ENCODE measurements at places on chromosomes 1 and 21.

- no peak for DNase-seq
Measured at GRCh38 chr1:64041371-64042131, 161.9 kb upstream of the UBE2U start.

GRCh38 chr21:32463367-32463766 is 50.9 kb downstream of the EVA1C start:
- DNase-seq, result no peak

- DNase-seq, result no peak
Measured at GRCh38 chr1:95034506-95034905, 38.2 kb downstream of the ALG14 start.

DNA sequence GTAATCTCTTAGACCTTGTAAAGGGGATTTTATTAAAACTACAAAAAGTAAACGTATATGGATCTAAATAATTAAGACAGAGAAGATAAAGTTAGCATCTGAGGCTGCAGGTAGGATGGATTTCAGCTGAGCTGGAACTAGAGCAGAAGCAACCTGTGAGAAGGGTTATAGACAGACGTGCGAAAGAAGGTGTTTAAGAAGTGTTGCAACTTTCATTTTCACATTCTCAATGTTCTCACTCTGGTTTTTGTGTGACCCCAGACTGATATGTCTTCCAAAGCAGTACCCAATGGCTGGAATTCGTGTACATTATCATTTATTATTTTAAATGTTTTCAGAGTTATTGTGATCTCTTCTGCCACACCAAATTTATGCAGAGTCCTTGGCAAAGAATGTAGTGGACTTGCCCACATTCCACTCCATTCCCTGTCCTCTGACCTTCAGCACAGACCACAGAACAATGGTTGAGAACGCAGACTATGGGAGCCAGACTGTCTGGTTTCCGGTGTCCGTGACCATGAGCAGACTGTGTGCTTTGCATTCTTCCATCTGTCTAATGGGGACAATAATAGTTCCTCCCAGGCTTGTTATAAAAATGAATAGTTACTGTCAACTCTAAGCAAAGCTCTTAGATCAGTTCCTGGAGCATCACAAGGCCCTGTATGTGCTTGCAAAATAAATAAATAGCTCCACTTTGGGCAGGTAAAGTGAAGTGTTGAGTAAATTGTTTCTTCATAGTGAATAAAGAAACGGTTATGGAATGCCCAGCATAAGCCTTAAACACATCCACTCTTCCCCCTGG is 140.6 kb upstream of the SAMSN1 start:
- no peak for DNase-seq

DNA sequence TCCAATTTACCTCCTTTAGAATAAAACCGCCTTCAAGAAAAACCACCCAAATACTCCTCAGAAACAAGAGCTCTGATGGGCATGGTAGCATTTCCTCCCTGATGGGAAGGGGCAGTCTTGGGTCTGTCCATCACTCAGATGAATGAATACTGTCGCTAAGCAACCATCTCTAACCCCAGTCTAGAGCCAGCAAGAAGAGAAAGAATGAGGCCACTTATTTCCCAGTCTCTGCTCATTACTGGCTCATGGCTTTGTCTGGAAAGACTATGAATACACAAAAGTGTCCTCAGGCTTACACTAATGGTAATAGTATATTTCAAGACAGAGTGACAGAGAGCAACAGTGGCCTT is 51.0 kb upstream of the F3 start:
- DNase-seq, result no peak

DNA sequence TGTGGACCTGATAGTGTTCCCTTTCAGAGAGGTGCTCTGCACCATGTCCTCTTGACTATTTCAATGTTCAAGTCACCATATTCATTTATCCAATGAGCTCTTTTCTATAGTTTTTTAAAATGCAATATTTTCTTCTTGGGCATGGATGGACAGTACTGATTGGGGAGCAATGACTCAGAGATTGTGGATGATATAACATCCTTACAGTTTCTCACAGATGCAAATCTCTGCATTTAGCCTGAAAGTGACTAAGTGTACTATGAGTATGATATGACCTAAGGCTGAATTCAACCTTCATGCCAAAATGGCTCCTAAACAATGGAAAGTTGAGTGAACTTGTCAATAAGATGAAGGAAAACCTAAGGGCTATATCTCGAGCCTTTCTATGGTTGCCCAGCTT is 36.5 kb downstream of the C4BPA start:
- DNase-seq, result no peak

- no peak for DNase-seq
Measured at GRCh38 chr1:218284377-218284916, 646 bp upstream of the RRP15 start.

DNA sequence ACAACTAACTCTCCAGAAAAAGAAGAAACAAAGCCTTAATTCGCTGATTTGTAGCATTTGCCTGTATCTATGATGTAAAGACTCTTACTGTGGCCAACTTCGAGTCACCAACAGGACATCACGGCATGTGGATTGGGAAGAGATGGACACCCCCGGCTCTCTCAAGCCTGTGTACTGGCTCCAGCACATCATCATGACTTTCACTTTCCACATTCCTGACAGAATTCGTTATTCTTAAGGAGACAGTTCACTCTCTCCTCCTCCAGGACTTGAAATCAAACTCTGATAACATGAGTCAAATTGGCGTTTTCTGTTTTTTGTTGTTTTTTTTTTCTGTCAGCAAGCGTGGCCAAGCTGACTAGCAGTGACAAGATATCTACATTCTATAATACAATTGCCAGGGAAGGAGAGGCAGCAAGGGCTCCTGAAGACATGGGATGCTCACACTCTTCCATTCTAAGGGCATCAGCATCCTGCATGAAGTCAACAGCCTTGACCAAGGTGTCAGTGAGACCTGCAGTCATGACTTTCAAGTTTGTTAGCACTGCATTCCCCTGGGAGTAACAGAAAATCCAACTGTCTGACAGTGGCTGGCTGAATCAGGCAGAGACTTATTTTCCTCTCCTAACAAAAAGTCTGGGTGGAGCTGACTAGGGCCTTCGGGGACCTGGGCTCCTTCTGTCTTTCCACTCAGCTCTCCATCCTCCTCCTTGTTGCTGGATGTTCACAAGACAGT is 13.3 kb upstream of the TRAF3IP3 start:
- no peak for DNase-seq

- no peak for DNase-seq
Measured at GRCh38 chr1:232932486-232933425, 17.7 kb upstream of the NTPCR start.

GRCh38 chr21:44868707-44869106 is 4.8 kb downstream of the PTTG1IP start:
- no peak for DNase-seq

- no peak for DNase-seq
Measured at GRCh38 chr1:30328401-30329262, 394.8 kb downstream of the MATN1 start.

DNA sequence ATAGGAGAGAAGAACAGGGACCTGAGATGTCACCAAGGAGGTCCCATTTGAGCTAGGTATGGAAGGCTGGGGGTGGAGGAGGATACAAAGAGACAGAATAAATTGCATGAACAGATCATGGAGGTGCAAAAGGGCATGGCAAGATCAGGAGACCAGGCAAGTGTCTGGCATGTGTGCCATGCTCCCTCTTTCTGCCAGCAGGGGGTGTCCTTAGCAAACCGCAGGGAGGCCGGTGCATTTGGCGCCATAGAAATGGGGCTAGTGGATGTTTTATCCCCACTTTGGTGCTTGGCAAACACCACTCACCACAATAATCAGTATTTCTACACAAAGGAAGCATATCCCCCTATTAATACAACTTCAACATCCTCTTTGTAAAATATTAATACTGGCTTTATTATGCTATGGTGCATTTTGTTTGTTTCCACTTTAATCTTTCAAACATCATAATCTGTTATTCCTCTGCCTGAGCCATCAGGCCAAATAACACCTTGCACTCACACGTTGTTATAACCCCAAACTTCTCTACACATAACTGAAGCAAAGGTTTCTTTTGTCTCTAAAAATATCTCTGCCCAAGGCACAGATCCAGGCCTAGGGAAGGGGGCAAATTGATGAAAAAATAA is 25.9 kb downstream of the S100A6 start:
- DNase-seq, result no peak

DNA sequence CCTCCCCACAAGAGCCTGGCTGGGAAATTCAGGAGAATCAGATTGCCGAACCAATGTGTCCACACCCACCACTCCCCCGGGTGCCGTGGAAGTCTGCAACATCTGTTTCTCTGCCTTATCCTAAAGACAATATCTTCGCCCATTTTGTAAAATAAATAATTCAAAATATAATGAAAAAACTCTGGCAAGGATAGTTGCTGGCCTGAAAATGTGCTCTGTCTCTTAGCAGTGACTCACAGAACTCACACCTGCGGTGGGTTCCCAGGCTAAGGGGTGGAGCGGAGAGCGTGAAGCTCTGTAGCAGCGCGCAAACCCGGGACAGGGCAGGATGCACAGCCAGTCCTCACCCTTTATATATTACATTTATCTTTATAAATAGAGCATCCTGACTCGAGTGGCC is 99.9 kb downstream of the COLGALT2 start:
- DNase-seq, result no peak

DNA sequence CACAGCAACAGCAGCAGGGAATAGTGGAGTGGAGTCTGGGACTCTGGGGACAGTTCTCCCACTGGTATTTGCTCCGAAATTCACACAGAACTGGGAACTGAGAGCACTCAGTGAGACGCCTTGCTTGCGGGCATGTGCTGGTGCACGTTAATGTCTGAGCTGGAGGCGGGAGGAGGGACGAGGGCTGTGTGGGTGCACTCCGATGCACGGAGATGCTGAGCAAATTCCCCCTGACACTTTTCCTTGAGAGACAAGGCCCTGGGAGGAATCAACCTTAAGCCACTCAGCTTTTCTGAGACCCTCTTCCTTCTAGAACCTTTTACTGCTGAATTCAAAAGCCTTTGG is 2.8 kb downstream of the RGS8 start:
- no peak for DNase-seq

DNA sequence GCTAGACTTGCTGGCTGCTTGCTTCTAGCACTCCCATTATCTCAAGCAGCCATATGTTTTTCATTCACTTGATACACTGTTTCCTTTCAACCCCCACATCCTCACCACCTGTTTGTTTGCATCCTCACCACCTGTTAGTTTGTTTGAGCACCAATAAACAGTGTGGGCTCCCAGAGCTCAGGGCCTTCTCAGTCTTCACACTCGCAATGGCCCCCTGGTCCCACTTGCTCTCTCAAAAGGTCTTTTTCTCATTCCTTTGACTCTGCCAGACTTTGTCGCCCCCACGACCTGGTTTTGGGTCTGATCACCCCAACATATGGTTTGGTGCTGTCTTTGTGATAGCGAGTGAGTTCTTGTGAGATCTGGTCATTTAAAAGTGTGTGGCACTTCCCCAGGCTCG is 6.2 kb upstream of the PADI4 start:
- DNase-seq, result no peak

DNA sequence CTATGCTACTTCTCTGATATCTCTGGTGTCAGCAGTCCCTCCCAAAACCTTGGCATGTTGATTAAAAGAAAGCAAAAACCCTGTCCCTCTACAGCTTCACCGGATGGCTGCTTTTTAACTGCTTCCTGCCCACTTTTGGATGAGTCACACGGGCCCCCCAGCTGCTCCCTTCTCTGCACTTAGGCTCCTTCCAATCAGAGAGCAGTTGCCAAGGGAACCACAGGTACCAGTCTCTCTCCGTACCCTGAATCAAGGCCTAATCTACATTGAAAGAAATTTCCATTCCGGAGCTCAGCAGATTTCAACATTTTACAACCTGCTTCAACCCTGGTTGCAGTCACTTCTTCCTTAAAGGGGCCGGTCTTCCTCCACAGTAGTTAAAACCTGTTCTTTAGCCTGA is 70.6 kb upstream of the GJB5 start:
- DNase-seq, result no peak

- no peak for DNase-seq
Measured at GRCh38 chr1:42761567-42761966, 5.3 kb downstream of the P3H1 start.

- no peak for DNase-seq
Measured at GRCh38 chr1:61581251-61581650, 143.7 kb downstream of the TM2D1 start.

DNA sequence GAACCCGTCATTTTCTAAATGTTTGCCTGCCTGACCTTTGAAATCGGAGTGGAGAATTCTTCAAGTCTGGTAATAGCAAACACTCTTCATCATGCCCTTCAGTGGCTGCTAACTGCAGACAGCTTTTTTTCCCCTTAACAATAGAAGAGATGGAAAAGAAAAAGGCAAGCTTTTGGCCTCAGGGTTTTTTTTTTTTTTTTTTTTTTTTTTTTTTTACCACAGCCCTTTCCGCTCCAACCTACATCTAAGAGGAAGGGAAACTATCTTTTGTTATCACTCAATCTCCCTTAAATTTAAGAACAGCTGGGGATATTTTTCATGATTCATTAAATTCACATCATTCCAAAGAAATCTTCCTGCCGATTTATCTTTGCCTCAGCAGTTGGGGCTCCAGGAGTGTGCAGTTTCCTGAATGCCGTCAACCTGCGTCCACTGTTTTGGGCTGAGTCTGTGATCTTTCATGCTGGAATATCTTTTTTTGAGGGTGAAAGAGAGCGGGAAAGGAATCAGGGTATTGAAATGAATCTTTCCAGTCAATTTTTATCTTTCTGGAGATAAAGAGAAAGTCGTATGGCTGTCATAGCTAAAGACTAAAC is 144.5 kb upstream of the SMYD2 start:
- DNase-seq, result no peak

DNA sequence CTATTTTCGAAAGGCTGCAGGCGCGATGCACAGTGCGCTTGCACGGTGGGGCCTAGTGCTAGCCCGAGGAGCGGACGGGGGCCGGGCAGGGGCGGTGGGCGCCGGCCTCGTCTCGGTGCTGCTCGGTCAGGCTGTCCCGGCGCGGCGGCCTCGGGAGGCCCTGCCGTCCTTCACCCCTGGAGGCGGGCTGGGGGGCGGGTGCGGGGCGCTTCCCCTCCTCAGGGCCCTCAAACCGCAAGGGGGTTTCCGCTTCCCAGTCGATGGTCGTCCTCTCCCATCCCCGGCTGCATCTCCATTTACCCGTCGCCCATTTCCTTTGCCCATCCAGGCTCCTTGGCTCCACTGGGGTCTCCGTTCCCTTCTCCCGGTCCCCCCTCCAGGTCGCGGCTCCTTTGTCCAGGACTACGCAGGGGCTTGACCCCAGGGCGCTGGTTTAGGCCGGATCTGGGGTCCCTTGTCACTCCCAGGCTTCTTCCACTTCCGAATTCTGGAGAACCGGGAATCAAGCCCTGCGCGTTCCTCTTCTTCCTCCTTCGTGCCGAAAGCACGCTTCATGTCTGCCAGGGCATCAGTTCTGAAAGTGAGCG is 196.3 kb upstream of the LMO4 start:
- DNase-seq, result no peak

GRCh38 chr1:222540598-222540995 is 7.3 kb downstream of the HHIPL2 start:
- DNase-seq, result no peak

- DNase-seq, result no peak
Measured at GRCh38 chr21:26106562-26106961, 64.0 kb downstream of the APP start.

DNA sequence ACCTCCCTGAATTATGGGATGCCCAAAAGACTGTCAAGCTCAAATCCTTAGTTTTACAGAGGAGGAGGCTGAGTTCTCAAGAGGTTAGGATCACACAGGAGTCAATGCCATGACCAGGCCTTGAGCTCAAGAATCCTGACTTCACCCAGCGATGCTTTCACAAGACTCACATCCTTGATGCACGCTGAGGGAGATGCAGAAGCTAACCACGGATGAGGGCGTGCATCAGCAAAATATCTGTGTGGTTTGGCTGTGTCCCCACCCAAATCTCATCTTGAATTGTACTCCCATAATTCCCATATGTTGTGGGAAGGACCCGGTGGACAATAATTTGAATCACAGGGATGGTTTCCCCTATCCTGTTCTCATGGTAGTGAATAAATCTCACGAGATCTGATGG is 133.2 kb downstream of the KCNJ6 start:
- no peak for DNase-seq
